Stimulated activated CD8-positive, alpha-beta memory T cell treated with anti-CD3 and anti-CD28 coated beads, Interleukin-2, amount 100 ng/mL, for 1 hour (primary cell): ENCODE measurements at places on chromosomes 5 and 9.

DNA sequence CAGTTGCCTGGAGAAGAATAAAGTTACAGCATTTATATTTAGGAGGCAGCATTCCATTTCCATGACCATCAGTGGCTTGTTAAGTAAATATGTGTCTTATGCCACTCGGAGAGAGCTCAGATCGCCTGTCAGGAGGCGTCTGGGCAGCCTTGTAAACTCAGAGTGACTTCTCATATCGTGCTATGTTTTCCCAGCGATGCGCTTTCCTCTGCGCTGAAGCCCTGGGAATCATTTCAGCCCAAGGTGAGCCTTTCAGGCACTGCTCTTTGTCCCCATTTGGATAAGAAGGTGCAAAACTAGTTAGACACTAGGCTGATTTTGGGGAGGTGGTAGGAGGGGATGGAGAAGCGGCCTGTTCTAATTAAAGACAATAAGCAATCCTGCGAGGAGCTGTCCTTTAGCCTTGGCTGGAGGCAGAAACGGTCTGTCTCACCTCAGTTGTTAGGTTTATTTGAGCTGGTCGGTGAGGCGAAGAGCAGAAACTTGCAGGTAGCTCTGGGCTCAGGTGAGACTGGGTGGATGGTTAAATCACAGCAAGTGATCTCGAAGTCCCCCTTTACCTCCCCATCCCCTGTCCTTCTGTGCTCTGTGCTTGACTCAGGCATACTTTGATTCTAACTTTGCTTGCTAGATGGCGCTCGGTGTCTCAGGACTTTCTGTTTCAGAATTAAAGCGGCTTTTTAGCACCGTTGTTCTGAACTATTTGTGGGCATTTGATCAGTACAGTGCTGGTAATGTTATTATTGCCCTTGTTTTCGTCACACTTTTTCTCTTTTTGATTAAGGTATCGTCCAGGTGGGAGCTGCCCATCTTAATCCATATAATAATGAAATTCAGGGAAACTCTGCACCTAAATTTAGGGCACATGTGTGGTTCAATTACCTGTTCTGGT, 24.6 kb downstream of the NR2F1 start:
- no peak for DNase-seq

GRCh38 chr9:98873526-98873925, 66.1 kb downstream of the GALNT12 start:
- DNase-seq: no peak

DNA sequence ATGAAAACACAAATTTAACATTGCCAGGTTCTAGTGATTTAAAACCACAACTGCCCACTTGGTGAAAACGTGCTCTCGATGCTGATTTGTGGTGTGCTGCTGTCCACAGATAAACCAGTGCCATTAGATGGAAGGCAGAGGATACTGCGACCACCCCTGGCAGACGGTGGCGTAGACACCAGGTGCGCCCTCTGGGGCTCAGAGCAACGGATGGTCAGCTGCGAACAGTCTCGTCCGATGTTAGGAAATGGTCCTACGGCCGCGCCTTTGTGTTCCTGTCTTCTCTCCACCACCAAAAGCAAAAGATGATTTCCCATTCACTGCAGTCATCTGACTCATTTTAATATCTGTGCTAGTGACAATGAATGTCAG, 43.2 kb downstream of the UBE2QL1 start:
- DNase-seq: no peak

DNA sequence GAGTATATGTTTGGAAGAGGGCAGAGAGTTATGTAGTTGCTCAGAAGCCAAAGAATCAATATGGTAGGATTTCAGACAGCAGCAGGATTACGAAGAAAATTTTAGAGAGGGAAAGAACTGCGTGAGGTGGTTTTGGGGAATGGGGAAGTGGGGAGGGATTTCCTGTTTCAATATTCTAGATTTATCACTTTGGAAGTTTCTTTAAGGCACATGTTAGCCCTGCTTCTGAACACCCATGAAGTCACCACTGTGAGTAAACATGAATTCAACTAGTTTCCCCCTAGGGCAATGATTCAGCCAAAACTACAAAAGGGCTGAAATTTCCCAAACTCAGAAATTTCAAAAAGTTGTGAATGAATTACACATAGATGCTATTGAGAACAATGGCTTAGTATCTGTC, 132.2 kb downstream of the EBF1 start:
- no peak for DNase-seq

- DNase-seq: no peak
Measured at GRCh38 chr9:121620777-121621449, 30.5 kb upstream of the DAB2IP start.

DNA sequence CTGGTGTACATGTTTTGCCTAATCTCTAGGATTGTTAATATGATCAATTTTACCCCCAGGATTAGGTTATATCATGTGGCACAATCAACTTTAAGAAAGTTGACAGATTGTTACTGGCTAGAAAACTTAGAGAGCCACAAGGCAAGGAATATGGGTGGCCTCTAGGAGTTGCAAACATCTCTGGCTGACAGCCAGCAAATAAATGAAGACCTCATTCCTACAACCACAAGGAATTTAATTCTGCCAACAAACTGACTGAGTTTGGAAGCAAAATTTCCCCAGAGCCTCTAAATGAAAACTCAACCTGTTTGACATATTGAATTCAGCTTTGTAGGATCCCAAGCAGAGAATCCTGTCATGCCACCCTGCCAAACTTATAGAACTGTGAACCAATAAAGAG, 196.4 kb upstream of the PTGER4 start:
- no peak for DNase-seq

DNA sequence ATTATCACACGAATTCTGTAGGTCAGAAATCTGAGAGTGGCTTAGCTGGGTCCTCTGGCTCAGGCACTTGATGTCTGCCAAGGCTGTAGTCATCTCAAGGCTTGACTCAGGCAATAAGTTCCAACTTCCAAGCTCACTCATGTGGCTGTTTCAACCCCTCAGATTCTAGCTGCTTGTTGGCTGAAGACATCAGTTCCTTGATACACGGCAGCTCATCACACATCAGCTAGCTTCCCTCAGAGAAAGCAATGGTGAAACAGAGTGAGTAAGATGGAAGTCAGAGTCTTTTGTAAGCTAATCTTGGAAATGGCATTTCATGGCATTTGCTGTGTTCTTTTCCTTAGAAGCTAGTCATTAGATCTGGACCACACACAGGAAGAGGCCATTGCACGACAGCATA, 204.2 kb upstream of the PTGER4 start:
- DNase-seq: no peak

- no peak for DNase-seq
Measured at GRCh38 chr9:36436909-36437308, 36.8 kb upstream of the RNF38 start.

GRCh38 chr9:130472184-130472705, 27.5 kb downstream of the ASS1 start:
- no peak for DNase-seq

GRCh38 chr5:16870878-16871277, 65.2 kb downstream of the MYO10 start:
- no peak for DNase-seq

GRCh38 chr5:175123542-175123941, 320.4 kb downstream of the DRD1 start:
- no peak for DNase-seq

GRCh38 chr5:60978968-60979367, 34.0 kb downstream of the NDUFAF2 start:
- no peak for DNase-seq

DNA sequence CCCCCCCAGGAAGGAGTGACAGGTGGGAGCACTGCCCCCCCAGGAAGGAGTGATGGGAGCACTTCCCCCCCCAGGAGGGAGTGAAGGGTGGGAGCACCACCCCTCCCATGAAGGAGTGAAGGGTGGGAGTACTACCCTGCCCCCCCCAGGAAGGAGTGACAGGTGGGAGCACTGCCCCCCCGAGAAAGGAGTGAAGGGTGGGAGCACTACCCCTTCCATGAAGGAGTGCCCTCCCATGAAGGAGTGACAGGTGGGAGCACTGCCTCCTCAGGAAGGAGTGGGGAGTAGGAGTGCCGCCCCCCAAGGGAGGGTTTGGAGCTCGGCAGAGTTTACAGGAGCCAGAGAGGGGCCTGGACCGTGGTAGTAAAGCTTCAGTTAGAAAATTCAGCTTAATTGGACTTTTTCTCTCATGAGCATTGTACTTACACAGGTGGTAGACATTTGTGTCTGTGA, 100.7 kb downstream of the CACNA1B start:
- no peak for DNase-seq

DNA sequence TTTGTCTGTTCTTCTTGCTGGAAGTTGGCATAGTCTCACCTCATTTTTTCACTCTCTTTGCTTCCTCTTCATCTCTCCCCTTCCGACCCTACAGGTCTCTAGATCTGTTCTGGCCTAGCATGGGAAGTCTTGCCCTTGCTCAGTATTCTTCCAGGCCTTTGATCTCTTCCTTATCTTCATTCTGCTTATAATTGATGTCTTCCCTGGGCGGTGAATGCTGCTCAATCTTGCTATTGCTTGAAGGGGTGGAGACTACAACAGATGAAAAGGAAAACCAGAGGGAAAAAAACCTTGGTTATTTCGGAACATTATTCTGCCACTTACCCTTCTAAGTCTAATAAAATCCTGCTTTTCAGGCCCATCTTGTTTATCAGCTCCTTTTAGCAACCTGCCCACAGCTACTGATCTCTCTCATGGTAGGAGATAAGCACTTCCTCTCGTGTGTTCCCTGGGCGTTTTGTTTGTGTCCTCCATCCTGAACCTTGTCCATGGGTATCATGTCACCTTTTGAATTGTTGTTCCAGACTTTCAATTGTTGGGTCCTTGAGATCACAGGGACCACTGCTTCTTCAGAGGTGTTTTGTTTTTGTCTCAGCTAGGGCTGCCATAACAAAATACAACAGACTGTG, 375.6 kb downstream of the ADGRV1 start:
- DNase-seq: no peak

GRCh38 chr5:56705217-56705616, 110.1 kb upstream of the MAP3K1 start:
- no peak for DNase-seq

DNA sequence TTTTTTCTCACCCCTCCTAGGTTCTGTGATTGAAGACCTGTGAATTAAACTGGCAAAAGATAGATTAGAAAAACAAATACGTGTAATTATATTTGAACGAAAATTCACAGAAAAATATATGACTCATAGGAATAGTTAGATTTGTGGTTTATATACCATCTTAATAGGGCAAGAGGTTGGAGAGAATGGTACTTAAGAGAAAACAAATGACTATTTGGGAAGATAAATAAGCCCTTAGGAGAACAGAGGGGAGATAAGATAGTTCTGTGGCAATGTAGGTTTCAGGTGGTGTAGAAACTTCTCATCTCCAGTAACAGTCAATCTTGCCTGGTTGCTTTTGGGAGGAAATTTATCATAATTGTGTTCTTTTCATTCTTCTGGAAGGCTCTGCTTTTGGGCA, 122.0 kb downstream of the PRDM9 start:
- DNase-seq: no peak

GRCh38 chr5:471750-472058, 28.7 kb downstream of the EXOC3 start:
- no peak for DNase-seq
